Hematopoietic multipotent progenitor cell treated with erythropoietin and hydrocortisone succinate and interleukin-3 and kit ligand, for 8 days (in vitro differentiated cells): ENCODE measurements at places on chromosomes 1 and 21.
A peak's percentile ranks its signal among the peaks of the same experiment; 100 is the strongest.

- peak; percentile 92 for DNase-seq
Measured at GRCh38 chr21:45152265-45152746, 77.9 kb downstream of the ADARB1 start.

- no peak for DNase-seq
Measured at GRCh38 chr1:47276850-47277249, 37.1 kb downstream of the STIL start.

- DNase-seq: no peak
Measured at GRCh38 chr1:48555271-48555670, 83.3 kb upstream of the SPATA6 start.

- no peak for DNase-seq
Measured at GRCh38 chr1:33146003-33146402, 35.8 kb downstream of the TRIM62 start.

DNA sequence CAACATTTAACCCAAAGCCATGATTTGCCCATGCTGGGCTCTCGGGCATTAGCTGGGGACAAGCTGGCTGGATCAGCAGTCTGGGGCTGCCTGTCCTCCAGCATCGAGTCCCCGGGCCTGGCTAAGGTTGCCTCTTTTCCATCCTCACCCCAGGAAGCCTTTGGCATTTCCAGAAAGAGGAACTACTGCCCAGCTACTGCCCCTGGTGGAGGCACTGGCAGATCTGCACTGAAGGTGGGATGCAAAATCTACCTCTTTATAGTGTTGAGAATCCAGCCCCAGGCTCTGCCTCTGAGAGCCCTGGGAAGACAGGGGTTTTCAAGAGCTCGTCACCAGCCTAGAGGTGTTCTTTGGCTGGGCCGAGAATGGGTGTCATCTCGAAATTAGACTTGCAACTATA, 635.9 kb downstream of the MATN1 start:
- no peak for DNase-seq

DNA sequence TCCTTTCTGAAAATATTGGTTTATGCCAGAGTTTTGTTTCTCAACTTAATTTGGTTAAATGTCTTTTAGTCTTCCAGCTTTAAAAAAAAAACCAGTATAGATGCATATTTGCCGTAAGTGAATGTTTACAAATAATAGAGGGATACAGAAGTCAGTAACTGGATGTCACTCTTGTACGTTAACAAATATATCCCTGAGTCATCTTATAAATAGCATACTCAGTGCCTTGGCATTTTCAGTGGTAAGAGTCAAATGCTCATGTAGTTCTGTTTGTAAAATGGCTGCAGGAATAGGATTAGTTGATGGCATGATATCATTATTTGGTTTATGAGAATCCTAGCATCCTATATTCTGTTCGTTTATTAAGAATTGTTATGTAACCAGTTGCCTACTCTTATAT, 55.4 kb downstream of the SPEN start:
- no peak for DNase-seq

- DNase-seq: peak; percentile 16
Measured at GRCh38 chr1:211343607-211344006, 17.0 kb downstream of the TRAF5 start.

DNA sequence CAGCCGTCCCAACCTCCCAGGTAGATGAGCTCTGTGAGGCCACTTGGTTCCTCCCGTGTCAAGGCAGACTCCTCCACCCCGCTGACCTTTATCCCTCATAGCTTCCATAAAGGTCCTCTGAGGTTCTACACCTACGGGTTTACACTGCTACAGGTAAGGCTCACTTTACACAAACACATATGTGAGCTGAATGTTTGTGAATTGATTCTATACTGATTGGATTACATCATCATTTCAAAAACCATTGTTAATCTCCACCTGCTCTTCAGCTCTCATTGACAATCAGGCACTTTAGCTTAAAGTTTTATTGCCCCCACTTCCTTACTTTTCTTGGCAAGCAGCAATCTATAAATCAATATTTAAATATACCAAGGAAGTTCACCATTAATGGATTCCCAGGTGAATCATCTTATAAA, 12.8 kb upstream of the RGS16 start:
- no peak for DNase-seq

DNA sequence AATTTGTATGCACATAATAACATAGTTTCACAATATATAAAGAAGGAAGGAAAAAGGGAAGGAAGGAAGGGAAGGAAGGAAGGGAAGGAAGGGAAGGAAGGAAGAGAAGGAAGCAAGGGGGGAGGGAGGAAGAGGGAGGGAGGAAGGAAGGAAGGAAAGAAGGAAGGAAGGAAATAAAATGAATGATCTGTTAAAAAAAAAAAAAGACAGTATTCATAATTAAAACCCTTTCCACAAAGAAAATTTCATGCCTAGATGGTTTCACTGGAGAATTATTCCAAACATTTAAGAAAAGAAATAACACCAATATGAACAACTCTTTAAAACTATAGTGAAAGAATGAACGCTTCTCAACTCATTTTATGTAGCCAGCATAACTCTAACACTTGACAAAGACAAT, 44.8 kb downstream of the CDKN2C start:
- DNase-seq: no peak

DNA sequence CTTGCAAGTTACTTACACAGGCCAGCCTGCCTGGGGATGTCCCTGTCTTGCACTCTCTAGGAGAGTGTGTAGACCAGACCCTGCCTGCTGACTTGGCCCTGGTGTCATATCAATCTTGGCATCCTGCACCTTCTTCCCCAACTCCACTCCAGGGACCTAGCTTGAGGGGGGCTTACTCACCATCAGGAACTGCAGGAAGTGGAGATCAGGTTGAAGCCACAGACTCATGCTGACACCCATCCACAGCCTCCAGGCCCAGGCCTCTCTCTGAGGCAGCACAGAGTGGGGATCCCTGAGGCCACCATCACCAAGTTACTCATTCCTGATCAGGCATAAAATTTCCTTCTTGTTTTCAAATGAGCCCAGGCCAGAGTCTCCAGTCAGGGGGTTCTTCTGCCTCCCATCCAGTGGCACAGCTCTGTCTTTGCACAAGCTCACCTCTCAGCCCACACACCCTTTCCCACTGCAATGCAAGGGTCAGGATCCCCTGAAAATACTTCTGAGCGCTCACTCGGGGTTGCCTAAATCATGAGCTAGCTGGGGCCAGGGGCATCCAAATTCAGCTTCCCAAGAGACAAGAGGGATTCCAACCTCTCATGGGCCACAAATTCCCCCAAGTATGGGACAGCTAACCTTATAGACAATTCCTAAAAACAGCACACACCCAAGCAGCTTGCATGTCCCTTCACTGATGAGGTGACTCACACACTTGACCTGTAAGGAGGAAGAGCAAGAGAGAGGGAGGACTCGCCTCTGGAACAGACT, 33.5 kb downstream of the CSMD2 start:
- no peak for DNase-seq

DNA sequence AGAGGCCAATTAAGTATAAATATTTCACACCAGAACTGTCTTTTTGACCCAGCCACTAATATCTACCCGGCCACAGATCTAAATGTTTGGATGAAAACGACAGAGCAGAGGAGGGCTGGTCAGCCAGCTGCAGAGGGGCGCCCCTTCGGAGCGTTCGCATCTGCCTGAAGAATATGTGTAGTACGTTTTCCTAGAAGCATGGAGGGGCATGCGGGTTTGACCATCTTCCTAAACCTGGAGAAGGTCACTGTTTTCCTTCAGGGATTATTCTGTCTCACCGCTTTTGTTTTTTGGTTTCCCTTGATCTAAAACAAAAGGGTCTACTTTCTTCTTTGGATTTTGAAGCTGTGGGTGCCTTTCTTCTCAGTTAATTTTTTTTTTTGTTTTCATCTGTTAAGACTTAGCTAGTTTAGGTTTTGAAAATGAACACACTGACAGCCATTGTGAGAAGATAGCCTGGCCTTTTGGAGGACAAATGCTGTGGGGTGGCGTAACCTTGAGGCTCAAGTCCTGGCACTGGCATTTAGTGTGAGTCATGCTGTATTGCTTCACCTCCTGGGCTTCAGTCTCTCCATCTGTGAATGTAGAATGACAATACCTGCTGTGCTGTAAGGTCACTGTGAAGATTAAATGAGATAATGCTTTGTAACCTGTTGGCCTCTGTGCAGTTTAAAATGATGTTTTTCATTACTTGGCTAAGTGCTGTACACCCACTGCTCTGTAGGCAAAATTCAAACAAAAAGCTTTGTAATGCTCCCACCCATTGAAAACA, 74.1 kb upstream of the IRF2BP2 start:
- DNase-seq: peak; percentile 17

DNA sequence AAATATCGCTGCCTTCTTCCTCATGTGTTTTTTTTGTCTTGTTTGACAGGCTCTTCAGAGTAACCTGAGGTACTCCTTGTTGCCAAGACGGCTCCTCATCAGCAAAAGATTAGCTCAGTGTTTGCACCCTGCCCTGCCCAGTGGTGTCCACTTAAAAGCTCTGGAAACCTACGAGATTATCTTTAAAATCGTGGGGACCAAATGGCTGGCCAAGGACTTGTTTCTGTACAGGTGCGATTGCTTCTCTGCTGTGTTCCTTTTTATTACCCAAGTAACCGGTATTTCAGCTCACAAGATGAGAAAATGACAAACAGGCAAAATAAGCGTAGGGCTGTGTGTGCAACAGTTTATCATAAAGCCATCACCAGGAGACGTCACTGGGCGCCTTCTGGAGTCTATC, 42.4 kb downstream of the DOP1B start:
- DNase-seq: no peak

GRCh38 chr1:22627331-22627730, 9.1 kb upstream of the C1QA start:
- DNase-seq: no peak

DNA sequence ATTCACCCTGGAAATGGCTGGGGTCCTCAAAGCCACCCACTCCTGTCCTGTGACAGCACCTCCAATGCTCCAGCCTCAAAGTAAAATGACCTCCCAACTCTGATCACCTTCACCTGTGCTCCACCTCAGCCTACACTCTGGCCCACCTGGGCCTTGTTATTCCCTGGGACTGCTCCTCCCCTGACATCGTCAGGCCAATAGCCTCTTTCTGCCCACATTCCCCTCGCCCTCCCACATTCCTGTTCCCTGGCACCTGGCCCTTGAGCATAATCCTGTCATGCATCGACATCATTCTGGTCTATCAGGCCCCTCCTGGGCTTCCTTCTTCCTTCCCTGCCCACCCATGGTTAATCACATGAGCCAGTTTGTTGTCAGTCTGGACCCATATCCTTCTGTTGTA, 13.2 kb upstream of the BCAR3 start:
- DNase-seq: no peak

DNA sequence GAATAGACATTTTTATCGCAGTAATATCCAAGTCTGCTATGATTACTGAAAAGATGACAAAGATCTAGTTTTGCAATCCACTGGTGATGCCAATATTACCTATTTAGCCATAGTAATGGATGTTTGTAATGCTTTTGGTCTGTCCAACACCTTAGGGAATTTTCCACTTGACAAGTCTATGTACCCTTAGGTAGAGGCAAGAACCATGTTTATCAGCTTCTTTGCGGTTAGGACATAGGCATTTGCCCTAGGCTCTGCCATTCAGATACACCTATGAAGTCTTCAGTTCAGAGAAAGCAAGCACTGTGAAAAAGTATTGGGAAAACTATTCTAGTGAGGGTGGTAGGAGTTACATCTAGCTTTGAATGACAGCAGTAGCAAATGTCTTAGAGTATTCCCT, 40.2 kb upstream of the SLC35D1 start:
- no peak for DNase-seq

GRCh38 chr21:27085387-27085786, 118.5 kb upstream of the ADAMTS5 start:
- no peak for DNase-seq

DNA sequence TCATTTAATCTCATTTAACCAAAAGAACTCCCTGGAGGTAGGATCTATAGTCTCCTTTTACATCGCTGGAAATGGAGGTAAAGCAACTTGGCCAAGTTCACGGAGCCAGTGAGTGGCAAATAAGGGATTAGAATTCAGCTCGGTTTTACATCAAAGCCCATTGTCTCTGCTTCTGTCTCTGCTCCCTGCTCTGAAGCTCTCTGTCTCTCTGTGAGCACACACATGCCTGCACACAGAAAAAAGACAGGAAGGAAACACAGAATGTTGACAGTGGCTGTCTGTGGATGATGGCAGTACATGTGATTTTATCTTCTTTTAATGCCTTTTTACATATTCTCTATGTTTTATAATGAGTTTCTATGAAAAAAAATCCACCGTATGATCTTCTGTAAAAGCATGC, 8.9 kb upstream of the DHRS3 start:
- DNase-seq: no peak

DNA sequence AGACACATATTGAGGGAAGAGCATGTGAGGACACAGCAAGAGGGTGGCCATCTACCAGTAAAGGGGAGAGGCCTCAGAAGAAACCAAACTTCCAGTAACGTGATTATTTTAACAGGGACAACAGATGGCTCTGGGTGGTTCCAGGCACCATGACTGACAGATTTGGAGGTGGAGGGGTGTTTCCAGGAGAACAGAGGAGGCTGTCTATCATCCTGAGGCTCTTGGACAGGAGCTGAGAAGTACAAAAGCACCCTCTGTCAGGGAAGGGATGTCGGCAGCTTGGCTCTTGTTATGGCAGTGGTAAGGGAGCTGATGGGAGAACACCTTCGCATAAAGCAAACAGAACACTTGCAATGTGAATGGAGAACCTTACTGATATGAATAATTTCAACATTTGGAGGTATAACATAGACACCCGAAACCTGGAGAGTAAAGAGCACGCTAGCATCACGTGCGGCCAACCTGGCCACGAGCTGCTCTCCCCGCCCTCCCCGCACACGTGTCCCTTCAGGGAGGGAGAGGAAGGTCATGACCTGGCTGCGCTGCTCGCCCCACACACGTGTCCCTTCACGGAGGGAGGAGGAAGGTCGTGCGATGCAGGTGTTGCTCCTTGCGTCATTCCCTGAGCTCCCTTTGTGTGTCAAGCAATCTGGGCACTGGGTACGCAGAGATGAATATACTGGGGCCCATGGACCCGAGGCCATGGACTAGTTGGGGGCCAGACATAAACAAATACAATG, 37.5 kb upstream of the NLRP3 start:
- DNase-seq: no peak

- DNase-seq: no peak
Measured at GRCh38 chr1:53348486-53349368, 20.9 kb upstream of the LRP8 start.

- DNase-seq: peak; percentile 9
Measured at GRCh38 chr1:101317590-101317989, 80.8 kb downstream of the S1PR1 start.

GRCh38 chr1:243343970-243344937, 88.4 kb downstream of the SDCCAG8 start:
- peak; percentile 62 for DNase-seq

DNA sequence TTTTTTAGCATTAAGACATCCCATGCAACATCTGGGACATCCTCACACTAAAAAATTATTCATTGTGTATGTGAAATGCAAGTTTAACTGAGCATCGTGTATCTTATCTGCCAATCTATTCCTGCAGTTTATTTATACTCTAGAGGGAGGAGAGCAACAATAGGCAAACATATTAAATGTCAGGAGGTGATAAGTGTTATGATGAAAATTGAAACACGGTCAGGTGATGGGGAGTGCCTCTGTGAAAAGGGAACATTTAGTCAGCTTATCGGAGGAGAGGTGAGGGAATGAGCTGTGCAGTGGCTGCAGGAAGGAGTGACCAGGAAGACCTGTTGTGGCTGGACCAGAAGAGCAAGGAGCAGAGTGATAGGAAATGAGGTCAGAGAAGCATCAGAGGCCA, 775 bp upstream of the EFCAB14 start:
- DNase-seq: peak; percentile 28

- no peak for DNase-seq
Measured at GRCh38 chr1:81314513-81315233, 486.1 kb upstream of the ADGRL2 start.

GRCh38 chr1:245549996-245550719, 395.4 kb downstream of the KIF26B start:
- DNase-seq: no peak
